ENCODE measurements at places on chromosomes 11 and 22. TPM values are rescaled to one million over a fixed set of nuclear protein-coding genes. Genes with fewer than 3 reads are reported as not detected.

DNA sequence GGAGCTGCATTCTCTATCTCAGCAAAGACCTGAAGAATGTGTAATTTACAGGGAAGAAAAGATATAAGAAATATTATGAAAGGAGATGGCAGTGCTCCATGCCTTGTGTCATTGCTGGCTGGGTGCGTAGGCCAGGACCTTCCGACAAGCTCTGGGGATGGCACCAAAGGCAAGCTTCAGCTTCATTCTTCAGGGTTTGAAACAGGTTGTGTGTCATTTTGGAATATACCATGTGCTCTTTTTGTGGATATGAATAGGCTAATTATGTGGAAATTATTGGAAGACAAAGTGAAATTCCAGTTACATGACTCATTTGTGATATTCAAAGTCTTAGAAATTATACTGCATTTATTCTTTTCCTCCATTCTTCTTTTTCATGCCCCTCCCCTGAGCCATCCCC is 5.7 kb upstream of the KIRREL3 start:
- DNase-seq = no peak

DNA sequence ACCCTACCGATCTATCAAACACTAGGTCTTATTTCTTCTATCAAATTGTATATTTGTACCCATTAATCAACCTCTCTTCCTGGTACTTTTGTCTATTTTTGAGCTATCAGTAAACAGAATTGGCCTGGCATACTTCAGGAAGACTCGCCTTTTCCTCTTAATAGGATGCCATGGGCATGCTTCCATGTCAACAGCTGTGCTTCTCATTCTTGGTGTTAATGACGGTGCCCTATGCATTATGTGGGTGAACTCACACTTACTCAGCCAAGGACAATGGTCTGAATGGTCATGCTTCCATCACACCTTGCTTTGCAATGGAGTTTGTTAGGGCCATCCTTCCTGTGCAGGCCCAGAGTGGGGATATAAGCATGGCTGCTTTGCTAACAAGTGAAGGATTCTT is 521.8 kb downstream of the MIAT start:
- no peak for DNase-seq

The TREH gene
- total RNA-seq = not detected

DNA sequence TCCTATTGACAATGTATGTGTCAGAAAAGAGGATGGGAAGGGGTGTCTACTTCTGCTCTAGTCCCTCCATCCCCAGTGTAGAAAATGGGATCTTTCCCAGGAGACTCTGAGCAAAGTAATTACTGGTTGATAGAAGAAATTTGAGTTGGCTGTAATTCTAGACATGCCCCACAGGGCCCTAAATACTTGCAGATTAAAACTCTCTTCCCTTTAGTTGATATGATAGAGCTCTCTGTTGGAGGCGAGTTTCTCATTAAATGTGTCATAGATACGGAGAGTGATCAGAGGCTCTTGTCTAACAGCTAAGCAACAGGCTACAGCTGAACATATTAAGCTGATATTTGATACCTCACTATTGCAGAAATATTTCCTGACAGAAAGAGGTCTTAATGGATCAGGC is 32.9 kb downstream of the OR52E1 start:
- no peak for DNase-seq

The ANKRD49 gene
- 10.1 TPM for total RNA-seq

The LAMTOR1 gene
- 95.0 TPM for total RNA-seq

DNA sequence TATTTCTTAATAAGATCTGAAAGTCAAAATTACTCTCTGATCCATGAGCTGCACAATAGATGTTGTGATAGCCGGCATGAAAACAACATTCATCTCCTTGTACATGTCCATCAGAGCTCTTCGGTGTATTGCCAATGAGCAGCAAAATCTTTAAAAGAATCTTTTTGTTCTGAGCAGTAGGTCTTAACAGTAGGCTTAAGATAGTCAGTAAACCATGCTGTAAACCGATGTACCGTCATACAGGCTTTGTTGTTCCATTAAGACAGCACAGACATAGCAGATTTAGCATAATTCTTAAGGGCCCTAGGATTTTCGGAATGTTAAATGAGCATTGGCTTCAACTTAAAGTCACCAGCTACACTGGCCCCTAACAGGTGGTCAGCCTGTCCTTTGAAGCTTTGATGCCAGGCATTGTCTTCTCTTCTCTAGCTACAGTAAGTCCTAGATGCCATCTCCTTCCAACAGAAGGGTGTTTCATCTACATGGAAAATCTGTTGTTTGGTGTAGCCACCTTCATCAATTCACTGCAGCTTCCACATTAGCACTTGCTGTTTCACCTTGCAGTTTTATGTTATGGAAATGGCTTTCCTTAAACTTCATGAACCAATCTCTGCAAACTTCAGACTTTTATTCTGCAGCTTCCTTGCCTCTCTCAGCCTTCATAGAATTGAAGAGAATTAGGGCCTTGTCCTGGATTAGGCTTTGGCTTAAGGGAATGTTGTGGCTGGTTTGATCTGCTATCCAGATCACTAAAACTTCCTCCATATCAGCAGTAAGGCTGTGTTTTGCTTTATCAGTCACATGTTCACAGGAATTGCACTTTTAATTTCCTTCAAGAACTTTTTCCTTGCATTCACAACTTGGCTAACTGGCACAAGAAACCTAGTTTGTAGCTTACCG is 28.4 kb downstream of the RRP8 start:
- DNase-seq = no peak

- no peak for DNase-seq
Observed at GRCh38 chr11:50078001-50078400, 45.3 kb downstream of the OR4C45 start.

DNA sequence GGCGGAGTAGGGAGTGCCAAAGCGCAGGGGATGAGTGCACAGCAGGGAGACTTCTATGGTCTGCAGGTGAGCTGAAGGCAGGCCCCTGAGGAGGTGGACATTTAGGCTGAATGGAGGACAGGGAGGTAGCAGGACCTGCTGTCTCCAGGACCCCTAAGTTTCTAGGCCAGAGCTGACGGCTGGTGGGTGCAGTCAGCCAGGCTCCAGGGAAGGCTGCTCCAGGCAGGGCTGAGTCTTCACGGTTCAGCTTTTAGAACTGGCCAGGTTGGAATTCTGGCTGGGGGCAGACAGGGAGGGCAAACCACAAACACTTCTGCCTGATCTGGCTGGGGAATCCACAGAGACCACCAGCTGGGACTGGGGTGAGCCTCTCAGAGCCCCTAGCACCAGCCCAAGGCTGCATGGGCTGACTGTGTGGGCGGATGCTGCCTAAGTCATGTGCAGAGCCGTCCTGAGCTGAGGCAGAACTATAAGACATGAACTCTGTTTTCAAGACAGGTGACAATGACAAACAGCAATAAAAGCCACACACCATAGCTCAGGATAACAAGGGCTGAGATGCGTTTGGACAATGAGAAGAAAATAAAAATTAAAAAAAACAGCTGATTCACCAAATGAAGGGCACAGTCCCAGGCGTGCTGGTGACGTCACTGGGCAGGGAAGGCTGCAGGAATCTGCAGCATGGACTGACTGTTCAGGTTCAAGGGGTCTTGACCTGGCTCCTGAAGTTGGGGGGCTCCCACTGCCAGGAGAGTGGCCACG is 10.4 kb upstream of the MALAT1 start:
- peak; percentile 68 for DNase-seq

DNA sequence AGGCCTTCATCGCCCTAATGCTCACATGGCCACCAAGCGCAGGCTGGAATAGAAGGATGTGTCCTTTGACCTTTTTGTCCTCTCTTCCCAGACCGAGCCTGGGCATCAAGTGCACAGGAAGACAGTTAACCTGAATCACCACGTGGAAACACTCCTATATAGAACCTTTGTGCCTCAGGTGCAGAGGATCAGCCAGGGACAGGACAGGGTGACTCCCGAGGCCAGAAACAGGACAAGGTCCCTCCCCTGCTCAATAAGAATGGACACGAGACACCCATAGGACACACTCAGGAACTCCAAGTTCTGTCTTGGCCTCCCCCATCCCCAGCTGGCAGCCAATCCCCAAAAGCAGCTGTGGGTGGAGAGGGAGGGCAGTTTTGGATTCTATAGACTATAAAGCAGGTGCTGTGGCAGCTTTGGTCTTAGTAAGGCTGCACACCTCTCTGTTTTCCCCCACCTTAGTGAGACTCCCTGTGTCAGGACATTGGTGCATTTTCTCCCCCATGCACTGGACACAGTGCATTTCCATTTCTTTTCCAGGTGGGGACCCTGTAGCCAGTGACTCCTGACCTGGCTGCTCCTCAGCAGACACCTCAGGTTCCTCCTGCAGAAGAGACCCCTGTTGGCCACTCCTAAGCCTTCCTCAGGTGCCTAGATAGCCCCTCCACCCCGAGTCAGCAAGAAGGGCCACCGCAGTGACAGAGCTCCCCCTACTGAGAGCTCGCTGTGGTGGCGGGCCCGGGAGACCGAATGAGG is 43.6 kb upstream of the POU2AF1 start:
- peak; percentile 46 for DNase-seq

GRCh38 chr11:76661834-76662434 is 8.6 kb downstream of the LRRC32 start:
- DNase-seq = no peak

The HTR3B gene
- not detected for total RNA-seq

The KRTAP5-9 gene
- total RNA-seq = not detected

- DNase-seq = no peak
Observed at GRCh38 chr11:92607969-92608722, 361.3 kb upstream of the MTNR1B start.

DNA sequence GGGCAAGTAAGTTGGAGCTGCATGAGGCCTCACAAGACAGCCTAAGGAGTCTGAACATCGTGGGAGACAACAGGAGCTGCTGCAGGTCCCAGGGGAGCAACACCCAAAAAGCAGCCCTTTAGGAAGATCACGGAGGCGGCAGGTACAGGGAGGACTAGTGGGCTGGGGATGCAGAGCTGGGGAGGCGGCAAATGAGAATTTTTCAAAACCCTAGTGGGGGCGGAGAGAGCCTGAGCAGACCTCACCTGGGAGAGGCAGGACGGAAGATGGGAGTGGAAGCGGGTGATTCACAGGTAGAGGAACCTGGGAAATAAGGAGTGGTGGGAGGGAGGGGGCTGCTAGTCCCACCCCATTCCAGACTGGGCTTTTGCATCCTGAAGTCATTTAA is 42.1 kb downstream of the DKK3 start:
- no peak for DNase-seq

DNA sequence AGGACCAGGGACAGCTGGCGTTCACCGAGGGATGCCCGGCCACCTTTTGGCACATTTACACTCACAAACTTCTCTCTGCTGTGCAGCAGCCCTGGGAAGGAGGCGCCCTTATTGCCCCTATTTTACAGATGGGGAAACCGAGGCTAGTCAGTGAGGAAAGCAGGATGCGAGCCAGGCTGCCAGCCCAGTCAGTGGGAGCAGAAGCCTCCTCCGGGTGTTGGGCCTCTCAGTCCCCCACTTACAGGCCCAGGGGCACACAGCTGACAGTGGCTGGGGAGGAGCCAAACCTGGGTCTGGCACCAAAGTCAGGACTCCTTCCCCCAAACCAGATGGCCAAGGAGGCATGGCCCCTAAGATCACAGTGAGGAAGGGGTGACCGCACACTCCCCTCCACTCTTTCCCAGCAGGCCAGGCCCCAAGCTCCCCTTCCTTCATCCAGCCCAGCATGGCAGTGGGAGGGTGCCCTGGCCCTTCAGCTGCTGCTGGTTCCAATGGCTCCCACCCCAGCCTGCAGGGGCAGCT is 121.4 kb upstream of the ANO1 start:
- DNase-seq = no peak

DNA sequence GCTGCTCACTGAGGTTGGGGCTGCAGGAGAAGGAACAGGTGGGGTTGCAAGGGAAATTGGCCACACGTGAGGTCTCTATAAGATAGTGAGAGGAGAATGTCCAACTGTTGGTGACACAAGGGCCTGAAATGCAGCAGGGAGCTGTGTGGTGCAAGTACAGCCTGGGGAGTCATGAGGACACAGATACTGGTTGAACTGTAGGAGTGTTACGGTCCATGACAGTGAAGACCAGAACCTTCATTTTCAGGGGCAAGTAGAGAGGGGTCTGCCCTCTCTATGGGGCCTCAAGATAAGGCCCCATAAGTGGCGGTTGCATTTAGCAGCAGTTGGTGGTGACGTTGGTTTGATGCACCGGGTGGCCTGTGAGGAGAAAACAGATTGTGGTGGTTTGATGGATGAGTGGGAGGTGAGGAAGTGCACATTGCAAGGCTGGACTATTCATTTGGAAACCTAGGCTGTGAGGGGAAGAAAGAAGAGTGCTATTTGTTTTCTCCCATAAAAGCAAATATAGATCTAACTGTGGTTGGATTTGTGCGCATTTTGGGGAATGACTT is 39.4 kb downstream of the MICAL2 start:
- DNase-seq = no peak

DNA sequence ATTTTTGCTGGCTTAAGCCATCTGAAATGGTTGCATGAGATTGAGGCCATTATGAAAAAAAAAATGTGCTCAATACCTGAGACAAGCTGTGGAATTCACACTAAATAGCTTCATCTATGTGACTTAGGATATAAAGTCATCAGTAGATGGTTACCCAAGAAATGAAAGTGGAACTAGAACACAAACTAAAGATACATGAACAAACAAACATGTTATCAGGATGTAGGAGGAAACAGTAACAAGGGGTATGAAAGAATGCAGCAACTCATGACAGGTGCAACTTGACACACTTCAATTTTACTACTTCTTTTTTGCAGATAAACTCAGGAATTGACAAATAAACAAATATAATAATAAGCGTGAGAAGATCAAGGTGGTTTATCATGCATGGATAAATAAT is 155.0 kb downstream of the WT1 start:
- DNase-seq = no peak

- DNase-seq = no peak
Observed at GRCh38 chr11:119052163-119052814, 4.7 kb downstream of the HYOU1 start.

- DNase-seq = no peak
Observed at GRCh38 chr11:67525275-67525976, 2.2 kb upstream of the CABP2 start.

The OR5B12 gene
- total RNA-seq = not detected

DNA sequence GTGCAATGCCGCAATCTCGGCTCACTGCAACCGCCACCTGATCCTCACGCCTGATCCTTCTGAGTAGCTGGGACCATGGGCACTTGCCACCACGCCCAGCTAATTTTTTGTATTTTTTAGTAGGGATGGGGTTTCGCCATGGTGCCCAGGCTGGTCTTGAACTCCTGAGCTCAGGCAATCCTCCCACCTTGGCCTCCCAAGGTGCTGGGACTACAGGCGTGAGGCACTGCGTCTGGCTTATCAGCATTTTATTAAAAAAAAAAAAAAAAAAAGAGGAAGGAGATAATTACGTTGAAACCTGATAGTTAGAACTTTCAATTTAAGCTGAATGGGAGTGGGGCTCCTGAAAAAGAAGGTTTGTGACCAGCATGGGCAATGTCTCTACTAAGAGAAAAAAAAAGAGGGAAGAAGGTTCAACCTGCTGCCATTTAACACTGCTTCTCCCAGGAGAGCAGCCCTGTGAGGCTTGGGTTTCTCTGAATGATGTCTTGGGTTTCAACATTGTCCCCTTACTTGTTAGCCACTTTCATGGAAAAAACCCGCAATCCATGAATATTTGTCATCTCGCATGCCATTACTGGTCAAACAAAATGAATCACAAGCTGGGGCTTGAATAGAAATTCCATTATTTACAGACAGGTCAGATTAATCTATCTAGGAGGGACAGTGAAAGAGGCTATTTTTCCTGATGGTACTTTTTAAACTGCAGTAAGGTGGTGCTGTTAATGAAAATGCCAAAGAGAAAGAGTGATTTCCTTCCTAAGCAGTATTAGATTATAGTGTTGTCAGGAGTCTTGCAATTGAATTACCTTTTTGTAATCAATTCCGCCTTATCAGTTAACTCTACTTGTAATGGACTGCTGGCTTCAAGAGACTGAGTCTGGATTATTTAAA is 72.5 kb downstream of the PACS1 start:
- DNase-seq = no peak

- DNase-seq = peak; percentile 33
Observed at GRCh38 chr22:41526830-41527799, 17.2 kb downstream of the POLR3H start.

The TPP1 gene
- total RNA-seq = 69.2 TPM
